ENCODE measurements at places on chromosomes 6 and 20.

DNA sequence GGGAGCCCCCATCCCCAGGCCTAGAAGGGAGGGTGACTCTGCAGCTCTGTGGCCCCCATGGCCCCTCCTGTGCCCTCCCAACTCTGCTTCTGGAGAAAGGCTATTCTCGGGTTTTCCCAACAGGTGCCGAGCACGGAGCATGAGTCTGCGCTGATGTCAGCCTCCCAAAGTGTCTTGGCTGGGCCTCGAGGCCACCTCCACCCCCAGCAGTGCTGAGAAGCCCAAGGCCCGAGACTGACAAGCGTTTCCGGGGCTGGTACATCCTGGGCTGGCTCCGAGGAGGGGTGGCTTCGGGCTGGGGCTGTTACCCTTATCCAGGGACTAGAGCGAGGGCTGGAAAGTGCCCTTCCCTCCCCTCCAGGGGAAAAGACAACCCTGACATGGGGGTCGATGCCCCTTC is 60.2 kb upstream of the GATA5 start:
- no peak for DNase-seq

GRCh38 chr6:157637516-157637915 is 185.5 kb upstream of the SNX9 start:
- DNase-seq, result no peak

GRCh38 chr20:32040142-32040953 is 11.7 kb upstream of the HCK start:
- no peak for DNase-seq

DNA sequence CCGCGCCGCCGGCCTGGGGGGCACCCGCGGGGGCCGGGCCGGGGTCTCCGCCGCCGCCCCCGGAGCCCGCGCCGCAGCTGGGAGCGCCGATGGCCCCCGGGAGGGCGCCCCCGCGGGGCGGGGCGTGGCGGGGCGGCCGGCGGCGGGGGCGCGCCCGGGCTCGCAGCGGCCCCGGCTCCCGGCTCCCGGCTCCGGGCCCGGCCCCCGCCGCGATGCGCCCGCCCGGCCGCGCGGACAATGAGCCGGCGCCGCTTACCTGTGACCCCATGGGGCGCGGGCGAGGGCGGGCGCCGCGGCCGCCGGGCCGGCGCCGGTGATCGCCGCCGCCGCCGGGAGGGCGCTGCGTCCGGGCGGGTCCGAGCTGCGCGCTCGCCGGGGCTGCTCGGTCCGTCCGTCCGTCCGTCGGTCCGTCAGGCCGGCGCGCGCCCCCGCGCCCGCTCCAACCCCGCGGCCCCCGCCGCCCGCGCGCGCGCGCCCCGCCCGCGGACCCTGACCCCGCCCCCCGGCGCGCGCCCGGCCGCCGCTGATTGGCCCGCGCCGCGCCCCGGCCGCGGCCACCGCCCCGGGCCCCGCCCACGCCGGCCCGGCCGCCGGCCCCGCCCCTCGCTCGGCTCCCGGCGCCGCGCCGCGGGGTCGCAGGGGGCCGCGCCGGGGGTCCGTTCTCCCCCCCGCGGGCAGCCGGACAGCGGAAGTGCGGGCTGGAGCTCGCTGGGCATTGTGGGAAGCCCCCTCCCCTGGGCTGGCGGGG is at the start of gene ZBTB46:
Gene ZBTB46, minus strand, starts transcription at position 424 of the 748 bp plus-strand sequence. CDS start 40,507 bp downstream, outside the sequence.
- no peak for DNase-seq

- DNase-seq, result no peak
Measured at GRCh38 chr6:46061497-46061896, 45.8 kb upstream of the CLIC5 start.

GRCh38 chr6:17851001-17851719 is 136.3 kb downstream of the KIF13A start:
- no peak for DNase-seq

- DNase-seq, result no peak
Measured at GRCh38 chr6:147544420-147544819, 35.9 kb downstream of the SAMD5 start.

DNA sequence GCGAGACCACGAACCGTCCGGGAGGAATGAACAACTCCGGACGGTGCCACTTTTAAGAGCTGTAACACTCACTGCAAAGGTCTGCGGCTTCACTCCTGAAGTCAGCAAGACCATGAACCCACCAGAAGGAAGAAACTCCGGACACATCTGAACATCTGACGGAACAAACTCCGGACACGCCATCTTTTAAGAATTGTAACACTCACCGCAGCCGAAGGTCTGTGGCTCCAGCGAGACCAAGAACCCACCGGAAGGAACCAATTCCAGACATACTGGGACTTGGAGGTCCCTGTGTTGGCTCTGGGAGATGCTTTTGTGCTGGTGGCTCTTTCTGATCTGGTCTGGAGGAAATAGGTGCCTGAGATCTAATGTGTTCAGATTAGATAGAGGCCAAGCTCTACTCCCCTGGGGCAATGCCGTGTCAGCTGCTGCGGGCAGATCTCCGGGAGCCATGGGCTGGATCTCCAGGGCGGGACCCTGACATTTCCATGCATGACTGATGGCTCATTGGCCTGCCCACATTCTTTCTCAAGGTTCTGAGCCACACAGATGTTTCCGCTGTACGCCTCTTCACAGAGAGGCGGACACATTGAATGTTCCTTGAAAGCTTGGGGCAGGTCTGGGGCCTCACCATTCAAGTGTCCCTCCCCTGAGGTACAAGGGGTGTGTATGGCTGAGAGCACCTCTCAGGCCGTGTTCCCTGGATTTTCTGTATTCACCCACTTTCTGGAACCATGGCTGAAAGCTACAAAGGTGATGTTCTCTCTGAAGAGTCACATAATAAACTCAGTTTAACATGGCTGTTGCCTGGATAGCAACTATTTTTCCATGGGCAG is 29.3 kb downstream of the GMPR start:
- DNase-seq, result no peak

DNA sequence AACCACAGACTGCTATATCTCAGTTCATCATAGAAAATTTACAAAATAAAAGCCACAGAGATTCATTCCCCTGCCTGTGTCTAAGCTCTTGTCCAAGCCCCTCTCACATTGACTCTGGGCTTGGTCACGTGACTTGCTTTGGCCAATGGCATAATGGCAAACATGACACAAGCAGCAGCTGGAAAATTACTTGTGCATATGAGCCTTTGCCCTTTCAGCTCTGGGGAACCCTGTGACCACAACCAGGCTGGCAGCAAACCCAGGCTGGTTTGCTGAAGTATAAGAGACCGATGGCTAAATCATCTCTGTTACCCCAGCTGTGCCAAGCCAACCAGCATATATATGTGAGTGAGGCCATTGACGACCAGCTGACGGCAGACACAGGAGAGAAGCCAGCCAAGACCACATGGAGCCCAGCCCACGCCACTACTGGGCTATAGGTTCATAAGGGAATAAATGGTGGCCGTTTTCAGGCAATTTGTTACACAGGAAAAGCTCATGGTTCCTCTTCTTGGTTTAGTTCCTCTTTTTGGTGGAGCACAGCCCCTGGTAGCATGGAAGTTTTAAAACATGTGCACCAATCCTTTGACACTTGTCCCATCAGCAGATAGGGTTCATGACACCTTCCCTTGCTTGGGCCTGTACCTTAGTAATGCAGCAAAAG is 31.8 kb upstream of the RSPO4 start:
- DNase-seq, result no peak

- no peak for DNase-seq
Measured at GRCh38 chr6:55836945-55837344, 38.4 kb downstream of the BMP5 start.

- no peak for DNase-seq
Measured at GRCh38 chr6:75818098-75818855, 69.2 kb downstream of the MYO6 start.

- DNase-seq, result no peak
Measured at GRCh38 chr6:166927240-166927934, 29.0 kb downstream of the RNASET2 start.

DNA sequence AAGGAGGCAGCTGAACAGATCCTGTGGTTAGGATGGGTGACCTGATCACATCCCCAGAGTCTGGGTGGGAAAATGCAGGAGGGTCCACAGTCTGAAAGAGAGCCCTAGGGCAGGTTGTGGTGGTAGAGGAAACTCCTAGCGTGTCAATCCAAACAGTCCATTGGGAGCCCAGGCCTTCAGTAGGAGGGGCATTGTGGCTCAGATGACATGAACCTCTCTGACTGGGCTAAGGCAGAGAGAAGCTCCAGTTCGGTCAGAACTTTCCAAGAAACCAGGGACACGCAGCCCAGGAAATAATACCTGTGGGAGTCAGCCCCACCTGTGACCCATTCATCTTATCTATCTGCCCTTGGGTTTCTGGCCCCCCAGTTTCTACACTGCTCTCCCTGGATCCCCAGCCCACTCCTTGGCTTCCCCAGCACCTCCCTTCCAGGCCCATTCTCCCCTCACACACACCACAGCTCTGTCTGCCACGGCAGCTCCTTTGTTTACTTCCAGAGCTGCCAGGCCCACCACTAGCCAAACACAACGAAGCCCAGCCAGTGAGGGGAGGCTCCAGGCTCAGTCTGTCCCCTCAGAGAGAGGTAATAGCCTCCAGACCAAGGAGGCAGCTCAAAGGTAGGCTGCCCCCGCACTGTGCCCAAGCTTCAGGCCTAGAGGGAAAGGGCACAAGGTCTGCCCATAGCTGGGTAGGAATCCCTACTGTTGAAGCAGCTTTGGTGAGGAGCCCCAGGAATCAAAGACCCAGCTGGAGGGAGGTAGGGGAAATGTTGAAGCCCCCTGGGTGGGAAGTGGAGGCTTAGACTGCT is 6.2 kb downstream of the GDF5 start:
- no peak for DNase-seq

DNA sequence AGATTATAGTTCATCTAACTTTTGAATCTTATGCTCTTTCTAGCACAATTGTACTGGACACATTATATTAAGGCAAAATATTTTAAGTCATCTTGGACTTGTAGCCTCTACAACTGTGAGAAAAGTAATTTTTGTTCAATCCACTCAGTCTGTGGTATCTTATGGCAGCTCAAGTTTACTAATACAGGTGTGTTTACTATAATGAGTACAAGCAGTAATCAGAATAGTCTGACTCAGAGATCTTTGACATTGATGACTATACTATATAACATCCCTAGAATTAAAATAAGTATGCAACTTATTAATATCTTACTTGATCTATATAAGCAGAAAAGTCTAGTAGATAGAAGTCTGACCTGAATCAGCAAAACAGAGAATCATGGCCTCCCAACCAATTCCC is 40.7 kb upstream of the PRSS16 start:
- DNase-seq, result no peak

DNA sequence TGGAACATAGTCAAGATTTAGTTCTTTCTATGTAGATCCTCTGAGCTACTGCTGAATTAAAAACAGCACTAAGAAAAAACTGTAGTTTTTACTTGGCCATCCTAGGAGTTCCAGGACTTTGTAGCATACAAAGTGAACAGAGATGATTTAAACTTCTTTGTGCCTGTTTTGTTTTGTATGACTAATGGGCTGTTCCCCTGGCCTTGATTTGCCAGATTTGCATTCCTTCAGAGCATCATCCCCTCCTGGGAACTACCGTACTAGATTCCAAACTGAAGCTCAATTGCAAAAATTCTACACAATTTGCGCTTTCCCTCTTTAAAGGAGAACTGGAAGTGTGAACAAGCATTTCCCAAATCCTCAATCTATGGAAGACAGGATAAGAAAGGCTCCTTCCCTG is 23.1 kb downstream of the ACOT13 start:
- DNase-seq, result no peak

- no peak for DNase-seq
Measured at GRCh38 chr20:44050327-44050726, 135.7 kb downstream of the TOX2 start.

DNA sequence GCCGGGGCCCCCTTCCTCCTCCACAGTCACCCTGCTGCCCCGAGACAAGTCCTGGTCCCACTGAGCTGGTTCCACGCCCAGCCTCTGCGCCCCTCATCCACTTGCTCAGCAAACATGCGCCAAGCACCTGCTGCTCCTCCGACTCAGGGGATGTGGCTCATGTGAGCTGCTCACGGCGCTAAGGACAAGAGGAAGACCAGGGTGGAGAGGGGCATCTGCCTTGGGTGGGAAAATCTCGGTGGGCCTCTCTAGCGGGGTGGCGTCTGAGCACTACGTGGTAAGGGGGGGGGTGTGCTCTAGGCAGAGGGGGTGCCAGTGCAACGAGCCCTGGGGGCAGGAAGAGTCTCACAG is 4.5 kb downstream of the LAMA5 start:
- no peak for DNase-seq

GRCh38 chr6:107699254-107699653 is 124.9 kb downstream of the SCML4 start:
- DNase-seq, result no peak

DNA sequence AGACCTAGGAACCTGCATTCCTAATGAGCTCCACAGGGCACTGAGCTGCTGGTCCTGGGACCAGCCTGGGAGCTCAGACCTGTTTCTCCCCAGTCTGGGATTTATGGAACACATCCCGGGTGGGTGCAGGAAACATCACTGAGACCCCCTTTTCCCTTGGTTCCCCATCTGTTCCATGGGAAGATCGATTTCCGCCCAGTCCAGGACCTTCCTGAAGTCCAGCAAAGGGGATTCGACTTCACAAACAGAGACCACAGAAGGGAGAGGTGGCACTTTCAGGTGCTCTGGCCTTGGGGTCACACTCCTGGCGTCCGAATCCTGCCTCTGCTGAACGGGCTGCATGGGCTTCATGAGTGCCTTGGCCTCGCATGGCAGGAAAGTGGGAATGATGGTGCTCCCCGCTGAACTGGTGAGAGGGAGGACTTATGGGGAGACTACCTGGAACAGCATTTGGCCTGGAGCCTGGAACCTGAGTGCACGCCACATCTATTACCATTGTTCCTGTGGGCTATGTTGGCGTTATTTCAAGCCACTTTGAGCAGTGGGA is 296.3 kb downstream of the TAF4 start:
- DNase-seq, result no peak

- no peak for DNase-seq
Measured at GRCh38 chr6:56024931-56025330, 149.5 kb upstream of the BMP5 start.

DNA sequence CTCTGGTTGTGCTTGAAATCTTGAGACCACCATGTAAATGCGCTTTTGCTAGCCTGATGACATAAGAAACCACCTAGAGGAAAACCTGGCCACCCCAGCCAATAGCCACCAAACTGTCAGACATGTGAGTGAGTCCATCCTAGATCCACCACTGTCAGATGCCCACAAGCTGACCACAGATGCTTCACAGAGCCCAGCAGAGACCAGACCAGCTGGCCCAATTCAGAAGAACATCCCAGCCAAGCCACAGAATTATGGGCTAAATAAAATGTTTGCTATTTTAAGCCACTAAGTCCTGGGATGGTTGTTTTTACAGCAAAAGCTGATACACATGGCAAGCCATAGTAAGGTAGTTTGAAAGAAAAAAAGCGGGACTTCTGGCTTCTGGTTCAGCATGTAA is 425.3 kb downstream of the KIF16B start:
- no peak for DNase-seq

DNA sequence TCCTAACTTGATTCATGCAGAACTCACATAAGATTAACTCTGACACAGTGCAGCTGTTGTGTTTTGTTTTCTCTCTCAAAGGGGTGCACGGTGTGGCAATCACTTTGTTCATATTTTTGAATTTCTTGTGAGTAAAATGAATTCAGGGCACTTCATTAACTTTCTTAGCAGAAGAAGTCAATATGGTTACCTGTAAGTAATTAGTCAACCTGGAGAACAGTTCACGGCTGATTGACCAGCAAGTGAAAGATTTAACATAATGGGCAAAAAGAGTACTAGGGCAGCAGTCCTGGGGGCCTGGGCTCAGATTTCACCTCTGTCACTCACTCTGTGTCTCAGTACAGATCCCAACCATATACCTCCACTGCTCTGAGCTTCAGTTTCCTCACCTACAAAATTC is 102.4 kb upstream of the SPTLC3 start:
- no peak for DNase-seq

- no peak for DNase-seq
Measured at GRCh38 chr20:22544462-22544861, 39.9 kb downstream of the FOXA2 start.
